ENCODE measurements at places on chromosomes 4 and X.

- no peak for DNase-seq
Observed at GRCh38 chr4:106529348-106530023, 160.9 kb upstream of the GIMD1 start.

- no peak for DNase-seq
Observed at GRCh38 chr4:764405-765169, 59.0 kb downstream of the PCGF3 start.

DNA sequence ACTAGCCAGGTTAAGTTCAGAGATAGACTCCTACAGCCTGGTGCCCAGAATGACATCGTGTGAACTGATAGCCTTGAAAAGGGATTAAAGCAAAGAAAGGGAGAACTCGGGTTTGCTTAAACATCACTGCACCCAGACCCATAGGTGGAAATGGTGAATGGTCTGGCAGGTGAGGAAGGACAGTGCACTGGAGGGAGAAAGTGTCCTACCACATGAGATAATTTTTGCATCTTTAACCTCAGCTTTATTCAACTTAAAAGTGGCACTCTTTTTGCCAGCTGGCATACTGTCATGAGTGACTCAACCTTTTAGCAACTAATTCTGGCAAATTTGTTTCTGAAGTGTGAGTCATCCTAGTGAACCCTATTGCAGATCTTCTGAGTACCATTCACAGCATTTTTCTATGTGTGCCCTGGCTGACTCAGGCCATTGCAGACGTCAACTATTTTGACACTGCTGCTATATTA is 53.0 kb upstream of the DAPP1 start:
- no peak for DNase-seq

- DNase-seq, result no peak
Observed at GRCh38 chr4:182874797-182875345, 42.3 kb downstream of the DCTD start.

DNA sequence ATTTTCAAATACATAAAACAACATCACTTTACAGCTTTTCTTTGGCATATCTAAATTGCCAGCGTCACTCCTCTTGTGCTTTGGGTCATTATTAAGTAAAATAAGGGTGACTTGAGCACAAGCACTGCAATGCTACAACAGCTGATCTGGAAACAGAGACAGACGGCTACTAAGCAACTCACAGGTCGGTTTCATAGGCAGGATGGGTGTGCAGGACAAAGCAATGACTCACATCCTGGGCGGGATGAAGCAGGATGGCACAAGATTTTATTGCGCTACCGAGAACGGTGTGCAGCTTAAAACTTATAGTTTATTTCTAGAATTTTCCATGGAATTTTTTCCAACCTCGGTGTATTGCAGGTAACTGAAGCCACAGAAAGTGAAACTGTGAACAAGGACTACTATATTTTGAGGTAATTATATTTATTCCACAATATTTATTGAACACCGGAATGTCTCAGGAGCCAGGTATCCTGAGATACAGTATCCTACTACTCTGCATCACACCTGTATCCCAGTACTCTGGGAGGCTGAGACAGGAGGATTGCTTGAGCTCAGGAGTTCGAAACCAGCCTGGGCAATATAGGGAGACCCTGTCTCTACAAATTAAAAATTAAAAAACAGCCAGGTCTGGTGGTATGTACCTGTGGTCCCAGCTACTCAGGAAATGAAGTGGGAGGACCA is 215.5 kb downstream of the APBB2 start:
- DNase-seq, result peak; percentile 64

Measured in inflammatory macrophage treated with lipopolysaccharide for 4 hours (primary cell).